ENCODE measurements at places on chromosomes 6 and 20. TPM values are rescaled to one million over a fixed set of nuclear protein-coding genes. Genes with fewer than 3 reads are reported as not detected.

GRCh38 chr6:159758031-159759001 is 3.5 kb upstream of the ACAT2 start:
- no peak for DNase-seq

- peak; percentile 76 for DNase-seq
Observed at GRCh38 chr6:164749221-164750064, 560.0 kb downstream of the C6orf118 start.

DNA sequence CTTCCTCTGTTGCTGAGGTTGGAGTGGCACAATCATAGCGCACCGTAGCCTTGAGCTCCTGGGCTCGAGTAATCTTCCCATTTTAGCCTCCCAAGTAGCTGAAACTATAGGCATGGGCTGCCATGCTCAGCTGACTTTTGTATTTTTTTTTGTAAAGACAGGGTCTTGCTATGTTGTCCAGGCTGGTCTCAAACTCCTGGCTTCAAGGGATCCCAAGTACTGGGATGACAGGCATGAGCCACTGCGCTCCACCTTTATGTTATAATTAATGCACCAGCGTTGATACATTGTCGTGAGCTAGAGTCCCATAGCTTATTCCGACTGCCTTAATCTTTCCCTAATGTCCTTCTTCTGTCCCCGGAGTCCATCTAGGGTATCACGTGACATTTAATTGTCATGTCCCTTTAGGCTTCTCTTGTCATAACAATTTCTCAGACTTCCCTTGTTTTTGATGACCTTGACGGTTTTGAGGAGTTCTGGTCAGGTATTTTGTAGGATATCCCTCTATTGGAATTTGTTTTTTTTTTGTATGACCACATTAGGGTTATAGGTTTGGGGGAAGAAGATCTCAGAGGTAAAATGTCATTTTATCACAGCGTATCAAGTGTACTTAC is 63.9 kb downstream of the CEBPB start:
- DNase-seq: no peak

ADGRF4 gene
- polyA plus RNA-seq: not detected

- no peak for DNase-seq
Observed at GRCh38 chr6:74657011-74657410, 548.8 kb downstream of the COL12A1 start.

- peak; percentile 37 for DNase-seq
Observed at GRCh38 chr20:3890398-3890751, 1.2 kb downstream of the PANK2 start.

MDFI gene
- polyA plus RNA-seq: 43.3 TPM

DNA sequence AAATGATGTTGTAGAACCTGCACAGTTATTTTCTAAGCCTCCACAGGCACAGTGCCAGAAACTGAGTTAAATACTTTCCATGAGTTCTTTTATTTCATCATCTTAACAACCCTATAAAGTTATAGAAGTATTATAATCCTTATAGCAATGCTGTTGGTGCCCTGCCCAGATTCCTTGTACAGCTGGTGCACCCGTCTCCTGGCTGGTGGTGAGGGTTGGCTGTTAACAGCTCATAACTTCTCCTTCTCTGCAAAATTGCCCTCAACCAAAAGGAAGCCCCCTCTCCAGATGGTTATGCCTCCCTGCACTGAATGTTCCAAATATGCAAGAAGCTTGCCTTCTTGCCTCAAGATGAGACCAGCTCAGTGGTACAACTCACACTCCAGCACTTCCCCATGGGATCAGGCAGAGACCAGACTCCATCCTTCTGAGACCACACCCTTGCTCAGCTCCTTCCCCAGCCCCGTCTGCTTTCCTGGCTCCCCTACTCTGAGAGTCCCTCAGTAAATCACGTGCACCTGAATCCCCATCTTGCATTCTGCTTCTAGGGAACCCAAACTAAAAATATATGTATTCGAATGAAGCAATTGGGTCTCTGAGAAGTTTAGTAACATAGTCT is 304.4 kb upstream of the PLCB4 start:
- no peak for DNase-seq

GRCh38 chr6:81819767-81820166 is 67.3 kb upstream of the TENT5A start:
- DNase-seq: no peak

SEL1L2 gene
- not detected for polyA plus RNA-seq

PKIB gene
- 3.6 TPM for polyA plus RNA-seq

DNA sequence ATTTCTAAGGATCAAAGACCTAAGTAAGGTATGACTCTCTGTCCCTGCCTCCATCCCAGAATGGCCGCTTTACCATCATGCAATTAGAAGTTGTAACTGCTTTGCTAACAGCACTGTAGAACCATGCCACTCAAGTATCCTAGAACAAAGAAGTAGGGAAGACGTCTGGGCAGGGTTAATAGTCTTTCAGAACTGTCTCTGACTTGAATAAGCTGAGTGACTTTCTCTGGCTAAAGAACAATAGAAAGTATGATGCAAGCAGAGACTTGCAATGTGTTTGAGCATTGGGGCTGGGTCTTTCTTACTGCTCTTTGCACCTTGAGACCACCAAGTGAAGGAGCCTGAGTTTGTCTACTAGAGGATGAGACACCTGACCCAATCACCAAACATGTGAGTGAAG is 279.6 kb upstream of the JAG1 start:
- no peak for DNase-seq

DNA sequence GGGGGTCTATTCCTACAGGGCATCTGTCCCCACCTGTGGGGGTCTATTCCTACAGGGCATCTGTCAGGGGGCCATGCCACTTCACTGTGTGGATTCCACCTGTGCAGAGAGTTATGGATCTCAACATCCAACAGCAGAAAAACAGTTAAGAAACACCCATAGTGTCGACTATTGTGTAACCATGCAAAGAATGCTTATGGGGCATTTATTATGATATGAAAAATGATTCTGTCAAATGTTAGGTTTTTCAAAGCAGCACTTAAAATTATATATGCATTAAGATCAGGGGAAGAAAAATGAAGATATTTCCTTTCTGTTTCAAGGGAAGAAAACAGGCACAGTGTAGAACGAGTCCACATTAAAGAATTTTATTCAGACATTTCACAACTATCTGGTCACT is 2.9 kb downstream of the GPR31 start:
- no peak for DNase-seq

LY86 gene
- not detected for polyA plus RNA-seq

DNA sequence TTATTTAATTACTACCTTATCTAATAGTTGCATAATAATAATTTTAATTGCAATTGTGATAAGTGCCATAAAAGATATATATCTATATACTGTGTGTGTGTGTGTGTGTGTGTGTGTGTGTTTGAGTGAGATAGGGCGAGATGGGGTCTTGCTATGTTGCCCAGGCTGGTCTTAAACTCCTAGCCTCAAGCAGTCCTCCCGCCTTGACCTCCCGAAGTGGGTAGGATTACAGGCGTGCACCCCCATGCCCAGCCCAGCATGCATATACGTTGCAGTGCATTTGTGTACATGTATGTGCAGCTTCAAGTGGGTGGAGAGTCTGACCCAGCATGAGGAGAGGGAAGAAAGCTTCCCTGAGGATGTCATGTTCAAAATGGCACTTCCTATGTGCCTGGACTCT is 4.6 kb upstream of the RIMS4 start:
- no peak for DNase-seq

DNA sequence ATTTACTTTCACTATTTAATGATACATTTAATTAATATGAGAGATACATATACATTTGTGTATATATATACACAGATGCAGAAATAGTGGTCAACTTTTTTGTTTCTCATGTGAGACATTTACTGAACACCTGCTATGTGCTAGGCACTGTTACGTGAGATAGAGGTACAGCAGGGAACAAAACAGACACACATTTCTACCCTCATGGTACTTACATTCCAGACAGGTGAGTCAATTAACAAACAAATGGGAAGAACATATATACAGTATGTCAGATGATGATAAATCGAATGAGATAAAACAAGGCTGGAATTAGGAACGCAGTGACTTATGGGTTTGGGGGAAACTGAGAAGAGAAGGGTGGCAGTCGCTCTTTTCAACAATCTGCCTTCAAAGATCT is 5.1 kb downstream of the TFB1M start:
- no peak for DNase-seq

DNA sequence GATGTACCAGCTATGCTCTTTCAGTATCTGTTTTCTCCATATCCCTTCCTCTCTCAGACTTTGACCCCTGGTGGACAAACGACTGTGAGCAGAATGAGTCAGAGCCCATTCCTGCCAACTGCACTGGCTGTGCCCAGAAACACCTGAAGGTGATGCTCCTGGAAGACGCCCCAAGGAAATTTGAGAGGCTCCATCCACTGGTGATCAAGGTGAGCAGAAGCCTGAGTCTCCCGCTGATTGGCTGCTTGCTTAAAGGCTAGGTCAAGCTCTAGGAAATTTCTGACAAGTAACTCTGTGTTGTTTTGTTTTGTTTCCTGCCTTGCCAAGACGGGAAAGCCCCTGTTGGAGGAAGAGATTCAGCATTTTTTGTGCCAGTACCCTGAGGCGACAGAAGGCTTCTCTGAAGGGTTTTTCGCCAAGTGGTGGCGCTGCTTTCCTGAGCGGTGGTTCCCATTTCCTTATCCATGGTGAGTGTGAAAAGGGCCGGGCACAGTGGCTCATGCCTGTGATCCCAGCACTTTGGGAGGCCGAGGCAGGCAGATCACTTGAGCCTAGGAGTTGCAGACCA is 28.6 kb downstream of the C6orf89 start:
- no peak for DNase-seq

GRCh38 chr6:158249340-158249836 is 62.9 kb upstream of the TULP4 start:
- no peak for DNase-seq

DNA sequence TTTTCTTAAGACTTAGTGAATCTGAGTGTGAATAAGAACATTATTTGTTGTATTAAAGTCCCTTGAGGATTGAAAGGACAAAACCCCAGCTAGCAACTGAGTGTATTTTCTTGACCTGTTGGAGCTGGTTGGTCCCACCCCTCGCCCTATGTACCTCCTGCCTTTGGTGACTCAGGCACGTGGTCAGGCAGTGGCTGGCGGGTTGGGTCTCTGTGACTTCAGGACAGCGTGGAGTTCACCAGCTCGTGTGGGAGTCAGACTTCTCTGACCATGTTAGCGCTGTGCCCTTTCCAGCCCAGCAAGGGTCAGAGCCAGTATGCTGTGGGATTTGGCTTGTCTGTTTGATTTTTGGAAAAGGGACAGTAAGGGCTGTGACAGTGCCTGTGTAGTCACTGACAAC is 93.7 kb downstream of the SSR1 start:
- DNase-seq: no peak

EMILIN3 gene
- 30.3 TPM for polyA plus RNA-seq

DNA sequence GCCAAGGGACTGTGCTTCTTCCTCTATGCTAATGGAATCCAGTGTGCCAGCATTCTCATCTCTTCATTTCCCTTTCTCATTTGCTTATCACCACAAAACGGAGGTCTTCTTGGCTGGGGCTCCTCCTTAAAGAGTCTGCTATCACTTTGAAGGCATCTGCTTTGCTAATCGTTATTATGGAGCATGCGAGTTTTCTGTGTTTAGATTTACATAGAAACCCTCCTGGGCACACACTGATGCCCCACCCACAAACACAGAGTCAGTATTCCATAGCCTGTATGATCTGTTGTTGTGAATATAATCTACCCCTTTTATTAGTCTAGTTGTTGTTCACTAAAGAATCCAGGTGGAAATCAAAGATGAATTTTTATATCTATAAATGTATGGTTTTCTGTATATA is 83.4 kb upstream of the XRN2 start:
- no peak for DNase-seq

GRCh38 chr20:34703424-34704176 is 544 bp upstream of the TP53INP2 start:
- no peak for DNase-seq

PRDM13 gene
- not detected for polyA plus RNA-seq

DNA sequence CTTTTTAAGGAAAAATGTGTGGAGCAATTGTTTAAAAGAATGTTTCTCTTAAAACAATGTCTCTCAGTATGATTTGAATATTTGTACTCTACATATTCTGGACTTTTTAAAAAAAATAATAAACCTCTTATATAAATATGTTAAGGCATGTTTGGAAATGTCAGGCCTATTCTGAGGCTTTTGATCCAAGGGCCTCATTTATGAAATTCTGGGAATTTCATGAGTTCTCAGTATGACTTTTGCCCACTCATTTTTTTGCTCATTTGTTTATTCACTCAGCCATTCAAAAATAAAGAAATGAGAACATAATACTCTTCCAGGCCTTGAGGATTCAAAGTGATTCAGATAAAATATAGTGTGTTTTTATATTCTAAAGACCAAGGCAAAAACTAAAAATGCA is 60.4 kb downstream of the DOK5 start:
- DNase-seq: no peak

DNA sequence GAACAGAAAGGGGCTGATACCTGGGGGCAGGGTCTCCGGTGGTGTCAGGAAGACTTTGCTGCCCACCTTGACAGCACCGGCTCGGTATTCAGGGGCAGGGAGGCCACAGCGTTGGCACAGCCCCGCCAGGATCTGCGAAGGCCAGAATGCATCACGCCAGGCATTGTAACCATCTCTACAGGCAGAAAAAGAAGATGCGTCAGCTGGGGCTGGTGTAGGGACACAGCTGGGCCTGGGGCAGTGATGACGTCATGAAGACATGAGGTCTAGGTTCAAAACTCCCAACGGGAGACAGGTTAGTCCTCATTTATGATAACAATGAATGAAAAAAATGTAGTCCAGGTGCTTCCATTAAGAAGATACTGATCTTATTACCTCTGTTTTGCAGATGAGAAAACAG is 22.0 kb downstream of the ERGIC3 start:
- no peak for DNase-seq

DNA sequence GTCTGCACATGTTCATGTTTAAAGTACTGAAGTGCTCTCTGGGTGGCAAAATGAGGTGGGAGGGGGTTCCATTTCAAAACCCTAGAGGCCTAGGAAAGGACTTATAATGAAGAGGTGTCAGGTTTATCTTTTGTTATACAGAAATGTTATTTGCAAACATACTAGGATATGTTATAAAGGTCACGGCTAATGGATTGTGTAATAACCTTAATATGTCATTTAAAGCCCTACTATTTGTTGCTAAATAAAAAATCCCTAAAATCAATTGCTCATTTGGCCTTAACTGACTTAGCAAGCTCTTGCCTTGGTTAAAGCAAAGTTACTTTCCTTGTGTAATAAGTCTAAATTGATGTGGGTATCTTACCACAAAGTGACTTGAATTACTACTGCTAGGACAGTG is 8.8 kb downstream of the NKX2-4 start:
- DNase-seq: no peak

- no peak for DNase-seq
Observed at GRCh38 chr6:121678245-121678644, 242.8 kb downstream of the GJA1 start.

GRCh38 chr6:73791336-73791735 is 95.3 kb downstream of the CD109 start:
- no peak for DNase-seq

TREM2 gene
- 0.60 TPM for polyA plus RNA-seq

- DNase-seq: no peak
Observed at GRCh38 chr6:13614126-13614925, 809 bp upstream of the NOL7 start.
